ENCODE measurements at places on chromosomes 11 and 22.

DNA sequence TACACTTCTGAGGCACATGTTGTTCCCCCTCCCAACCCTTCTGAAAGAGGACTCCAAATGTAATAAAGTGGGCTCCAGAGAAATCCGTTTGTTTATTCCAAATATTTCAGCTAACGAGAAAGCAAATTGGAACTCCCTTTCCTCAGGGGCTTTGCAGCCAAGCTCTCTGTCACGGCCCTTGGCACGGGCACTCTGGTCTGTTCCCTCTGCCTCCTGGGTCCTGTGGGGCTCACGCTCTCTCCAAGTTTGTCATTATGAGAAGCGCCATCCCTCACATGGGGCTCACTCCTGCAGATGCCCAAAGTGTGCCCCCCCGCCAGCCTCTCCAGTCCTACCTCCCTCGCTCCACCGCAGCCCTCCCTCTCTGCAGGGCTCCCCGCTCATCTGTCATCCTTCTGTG lies 125.4 kb upstream of the POU2AF2 start:
- no peak for DNase-seq

DNA sequence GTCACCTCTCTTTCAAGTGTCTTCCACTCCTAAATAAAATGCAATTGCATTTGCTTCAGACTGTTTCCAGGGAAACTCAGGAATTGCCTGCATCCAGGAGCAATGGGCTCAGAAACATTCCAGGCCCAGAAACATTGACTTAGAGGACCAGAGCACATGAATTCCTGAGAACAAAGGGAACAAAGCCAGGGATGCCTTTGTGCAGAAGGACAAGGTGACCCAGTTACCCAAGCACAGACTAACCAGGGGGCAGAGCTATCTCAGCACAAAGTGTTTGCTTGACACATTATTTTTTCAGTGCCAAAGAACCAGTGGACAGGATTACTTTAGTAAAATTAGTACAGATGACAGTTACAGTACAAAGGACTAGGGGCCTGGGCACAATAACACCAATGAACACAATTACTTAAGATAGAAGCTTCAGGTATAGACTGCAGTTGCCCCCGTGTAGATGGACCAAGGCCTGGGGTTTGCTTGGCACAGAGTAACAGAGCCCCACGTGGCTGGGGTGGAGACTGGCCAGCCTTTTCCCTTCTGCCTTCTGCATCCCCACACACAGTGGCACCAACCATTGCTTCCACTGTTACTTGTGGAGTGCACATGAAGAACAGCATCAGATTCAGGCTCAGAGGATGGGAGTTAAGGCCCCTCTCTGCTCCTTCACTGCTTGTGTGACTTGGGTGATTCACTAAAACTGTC lies 500.8 kb downstream of the INSC start:
- no peak for DNase-seq

GRCh38 chr11:72671152-72672099 lies 2.8 kb downstream of the PDE2A start:
- DNase-seq, result no peak

DNA sequence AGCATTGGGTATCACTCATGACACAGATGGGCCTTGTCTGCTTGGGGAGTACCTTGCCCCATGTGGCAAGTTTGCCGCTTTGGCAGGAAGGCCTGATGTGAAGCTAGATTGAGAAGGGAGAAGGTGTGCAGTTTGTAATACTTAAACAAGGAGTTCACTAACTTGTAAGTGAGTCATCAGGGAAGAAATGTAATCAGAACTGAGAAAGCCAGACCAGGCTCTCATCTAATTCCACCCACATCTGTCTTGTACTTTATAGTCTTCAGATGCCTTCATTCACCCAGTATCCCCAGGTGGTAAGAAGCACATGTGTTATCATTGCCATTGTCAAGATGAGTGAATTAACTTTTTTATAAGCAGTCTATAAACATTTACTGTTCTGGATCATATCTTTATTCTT lies 116.0 kb upstream of the DDI1 start:
- DNase-seq, result peak; percentile 67

DNA sequence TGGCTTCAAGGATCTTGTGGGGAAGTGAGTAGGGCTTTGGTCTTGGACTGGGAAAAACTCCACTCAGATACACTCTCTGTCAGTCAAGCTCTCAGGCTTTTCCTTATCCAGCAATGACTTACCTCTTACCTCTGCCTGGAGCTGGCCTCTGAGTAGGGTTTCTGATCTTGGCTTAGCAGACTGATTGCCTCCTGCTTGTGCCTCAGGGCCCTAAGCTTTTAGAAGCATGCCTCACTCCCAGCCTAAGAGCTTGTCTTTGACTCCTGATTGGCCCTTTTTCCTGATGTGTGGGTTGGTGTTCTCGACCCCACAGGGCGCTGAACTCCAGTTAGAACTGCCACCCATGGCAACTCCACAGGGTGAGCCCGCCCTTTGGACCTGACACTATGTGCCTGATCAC lies 275.0 kb downstream of the ST3GAL4 start:
- no peak for DNase-seq

- DNase-seq, result no peak
These were observed 1.6 kb upstream of the PAX6 start for GRCh38 chr11:31812383-31813381.

DNA sequence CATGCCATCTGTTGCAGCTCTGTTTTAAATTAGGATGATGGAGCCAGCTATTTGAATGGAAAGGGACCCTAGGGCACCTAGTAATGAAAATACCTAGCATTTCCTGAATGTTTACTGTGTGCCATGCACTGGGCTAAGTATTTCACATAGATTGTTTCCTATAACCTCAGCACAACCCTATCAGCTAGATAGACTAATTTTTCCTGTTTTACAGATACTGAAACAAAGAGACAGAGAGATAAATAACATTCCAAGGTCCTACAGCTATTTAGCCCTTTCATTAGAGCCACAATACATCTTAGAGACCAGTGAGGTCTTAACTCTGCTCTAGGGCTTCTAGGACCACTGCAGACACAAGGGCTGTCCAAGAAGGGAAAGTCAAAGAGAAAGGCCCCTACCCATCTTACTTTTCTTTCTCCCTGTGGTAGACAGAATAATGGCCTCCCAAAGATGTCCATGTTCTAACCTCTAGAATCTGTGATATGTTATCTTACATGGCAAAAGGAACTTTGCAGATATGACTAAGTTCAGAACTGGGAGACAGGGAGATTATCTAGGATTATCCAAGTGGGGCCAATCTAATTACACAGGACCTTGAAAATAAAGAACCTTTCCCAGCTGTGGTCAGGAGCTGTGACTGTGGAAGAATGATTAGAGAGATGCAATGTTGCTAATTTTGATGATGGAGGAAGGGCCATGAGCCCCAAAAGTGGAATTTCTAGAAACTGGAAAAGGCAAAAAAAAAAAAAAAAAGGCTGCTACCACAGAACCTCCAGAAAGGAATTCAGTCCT lies 157.0 kb downstream of the CCDC34 start:
- DNase-seq, result no peak

DNA sequence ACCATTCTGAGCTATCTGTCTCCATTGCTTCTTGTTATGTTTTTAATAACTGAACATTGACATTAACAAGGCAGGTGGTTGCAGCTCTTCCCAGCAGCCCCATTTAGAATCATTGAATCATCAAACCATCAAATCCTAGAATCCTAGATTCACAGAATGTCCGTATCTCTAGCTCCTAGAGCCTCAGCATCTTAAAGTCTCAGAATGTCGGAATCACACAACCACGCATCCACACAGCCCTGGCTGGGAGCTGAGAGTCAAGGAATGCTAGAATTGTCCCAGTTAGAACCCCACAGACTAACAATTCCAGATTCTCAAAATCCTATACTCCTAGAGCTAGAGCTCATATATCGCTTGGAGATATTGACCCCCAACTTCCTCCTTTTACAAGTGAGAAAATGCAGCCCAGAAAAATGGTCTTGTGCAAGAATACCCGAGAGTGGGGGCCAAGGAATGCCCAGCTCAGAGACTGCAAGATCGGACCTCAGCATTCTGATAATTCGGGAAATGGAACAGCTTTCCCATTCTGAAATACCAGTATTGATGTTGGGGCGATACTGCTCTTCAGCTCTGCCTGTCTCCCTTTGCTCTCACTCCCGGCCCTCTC lies 38.8 kb downstream of the PDE2A start:
- DNase-seq, result no peak

GRCh38 chr22:19663821-19664355 lies 50.4 kb upstream of the SEPTIN5 start:
- peak; percentile 44 for DNase-seq

DNA sequence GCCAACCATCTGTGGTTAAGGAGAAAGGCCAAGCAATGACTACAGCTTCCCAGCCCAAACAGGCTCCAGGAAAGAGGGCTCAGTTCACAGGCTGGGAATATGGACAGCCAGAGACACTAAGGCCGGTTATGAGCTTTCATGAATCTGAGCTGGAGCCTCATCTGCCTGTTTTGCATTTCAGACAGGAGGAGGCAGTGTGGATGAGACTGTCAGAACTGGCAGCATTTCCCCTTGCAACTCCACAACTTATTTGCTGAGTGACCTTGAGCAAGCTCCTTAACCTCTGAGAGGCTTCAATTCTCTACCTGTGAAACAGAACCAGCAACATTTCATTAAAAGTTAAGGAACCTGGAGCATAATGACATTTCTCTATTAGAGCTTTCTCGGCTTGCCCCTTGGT lies 264.0 kb downstream of the ETS1 start:
- DNase-seq, result no peak

GRCh38 chr11:63909591-63910506 lies 7.1 kb downstream of the RCOR2 start:
- peak; percentile 30 for DNase-seq

GRCh38 chr11:64858467-64859263 lies 14.2 kb upstream of the CDC42BPG start:
- DNase-seq, result no peak

DNA sequence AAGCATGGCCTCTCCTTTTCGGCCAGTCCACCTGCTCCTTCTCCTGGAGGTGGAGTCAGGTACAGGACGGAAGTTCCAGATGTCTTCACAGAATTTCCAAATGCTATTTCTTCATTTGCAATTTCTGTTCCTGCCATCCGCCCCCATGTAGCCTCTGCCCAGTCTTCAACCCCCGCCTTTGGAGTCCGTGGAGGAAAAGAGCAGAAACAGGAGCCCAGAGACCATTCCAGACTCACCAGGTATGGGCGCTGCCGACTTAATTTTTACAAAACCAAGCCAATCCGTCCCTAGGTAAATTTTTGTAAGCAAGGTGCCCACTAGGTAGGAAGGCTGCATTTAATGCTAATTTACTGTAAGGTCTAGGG lies 28.9 kb downstream of the RELT start:
- no peak for DNase-seq

DNA sequence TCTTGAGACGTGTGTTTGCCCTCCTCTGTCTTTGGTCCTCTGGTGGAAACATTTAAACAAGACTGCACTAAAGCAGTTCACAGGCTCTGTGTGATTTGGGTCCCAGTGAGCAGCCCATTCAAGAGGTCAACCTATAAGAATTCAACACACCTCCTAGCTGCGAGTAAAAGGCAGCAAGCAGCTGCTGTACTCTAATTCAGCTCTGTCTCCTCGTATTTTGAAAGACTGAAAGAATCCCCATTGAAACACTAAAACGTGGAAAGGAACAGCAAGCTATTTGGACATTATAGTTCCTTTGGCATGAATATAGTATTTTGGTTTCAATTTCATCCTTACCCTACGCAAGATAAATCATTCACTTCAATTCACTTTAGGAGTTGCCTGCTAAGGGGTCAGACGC lies 1046.7 kb downstream of the DLG2 start:
- DNase-seq, result no peak

DNA sequence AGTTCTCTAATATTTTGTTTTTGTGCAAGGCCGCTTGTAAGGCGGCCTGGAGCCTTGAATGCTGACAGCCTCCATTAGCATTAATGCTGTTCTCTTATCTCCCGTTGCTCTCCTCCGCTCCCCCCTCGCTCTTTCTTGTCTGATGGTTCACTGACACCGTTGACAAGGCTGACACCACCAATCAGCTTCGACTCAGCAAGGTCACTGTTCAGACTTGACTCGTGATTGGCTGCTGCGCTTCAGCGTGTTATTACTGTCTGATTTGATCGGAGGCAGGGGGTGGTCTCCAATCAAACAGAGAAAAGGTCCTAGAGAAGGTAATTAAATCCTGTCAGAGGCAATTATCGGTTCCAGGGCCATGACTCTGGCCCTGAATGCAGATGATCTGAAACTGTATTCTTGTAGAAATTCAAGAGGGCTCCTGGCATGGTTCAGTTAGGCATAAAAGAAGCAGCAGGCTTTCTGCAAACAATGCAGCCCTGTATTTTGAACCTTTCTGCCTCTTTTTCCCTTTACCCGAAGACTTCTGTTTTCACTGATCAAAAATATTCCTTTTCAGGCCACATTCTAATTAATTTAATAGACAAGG lies 49.3 kb upstream of the MPPED2 start:
- peak; percentile 36 for DNase-seq

DNA sequence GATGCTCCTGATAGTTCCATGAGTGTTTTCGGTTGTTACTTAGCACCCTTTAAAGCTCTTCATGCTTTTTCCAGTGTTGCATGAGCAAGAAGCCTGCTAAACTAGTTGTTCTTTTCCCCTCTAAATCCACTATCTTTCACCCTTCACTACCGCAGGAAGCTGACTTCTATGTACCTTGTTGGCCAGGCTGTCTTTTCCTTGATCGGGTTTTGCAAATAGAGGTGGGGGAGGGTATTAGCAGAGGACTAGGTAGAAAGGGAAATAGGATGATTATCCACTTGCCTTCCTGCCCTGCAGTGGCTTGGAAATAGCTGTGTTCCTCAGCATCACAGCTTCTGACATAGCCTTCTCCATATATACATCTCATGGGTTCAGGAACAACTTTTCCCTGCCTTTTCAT lies 23.9 kb downstream of the AASDHPPT start:
- DNase-seq, result no peak

- DNase-seq, result peak; percentile 25
These were observed 30.8 kb upstream of the SORL1 start for GRCh38 chr11:121421149-121421901.

DNA sequence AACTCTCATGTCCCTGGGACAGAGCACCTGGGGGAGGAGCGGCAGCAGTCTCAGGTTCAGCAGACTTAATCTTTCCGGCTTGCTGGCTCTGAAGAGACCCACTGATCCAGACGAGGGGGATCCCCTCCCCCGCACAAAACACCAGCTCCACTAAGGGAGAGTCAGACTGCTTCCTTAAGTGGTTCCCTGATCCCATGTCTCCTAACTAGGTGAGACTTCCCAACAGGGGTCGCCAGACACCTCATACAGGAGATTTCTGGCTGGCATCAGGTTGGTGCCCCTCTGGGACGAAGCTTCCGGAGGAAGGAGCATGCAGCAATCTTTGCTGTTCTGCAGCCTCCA lies 157.2 kb upstream of the TMEM45B start:
- no peak for DNase-seq

- DNase-seq, result no peak
These were observed 1168.1 kb downstream of the LRRC4C start for GRCh38 chr11:40291329-40291728.

GRCh38 chr11:20178976-20179375 lies 18.7 kb upstream of the DBX1 start:
- no peak for DNase-seq

- DNase-seq, result no peak
These were observed 16.9 kb upstream of the CDC42BPG start for GRCh38 chr11:64861227-64861975.

All from fibroblast of lung (primary cell).